ENCODE measurements at places on chromosomes 1 and 21. TPM values are rescaled to one million over a fixed set of nuclear protein-coding genes. Genes with fewer than 3 reads are reported as not detected.
A peak's percentile ranks its signal among the peaks of the same experiment; 100 is the strongest.

The KCNJ10 gene
- 0.11 TPM for total RNA-seq

DNA sequence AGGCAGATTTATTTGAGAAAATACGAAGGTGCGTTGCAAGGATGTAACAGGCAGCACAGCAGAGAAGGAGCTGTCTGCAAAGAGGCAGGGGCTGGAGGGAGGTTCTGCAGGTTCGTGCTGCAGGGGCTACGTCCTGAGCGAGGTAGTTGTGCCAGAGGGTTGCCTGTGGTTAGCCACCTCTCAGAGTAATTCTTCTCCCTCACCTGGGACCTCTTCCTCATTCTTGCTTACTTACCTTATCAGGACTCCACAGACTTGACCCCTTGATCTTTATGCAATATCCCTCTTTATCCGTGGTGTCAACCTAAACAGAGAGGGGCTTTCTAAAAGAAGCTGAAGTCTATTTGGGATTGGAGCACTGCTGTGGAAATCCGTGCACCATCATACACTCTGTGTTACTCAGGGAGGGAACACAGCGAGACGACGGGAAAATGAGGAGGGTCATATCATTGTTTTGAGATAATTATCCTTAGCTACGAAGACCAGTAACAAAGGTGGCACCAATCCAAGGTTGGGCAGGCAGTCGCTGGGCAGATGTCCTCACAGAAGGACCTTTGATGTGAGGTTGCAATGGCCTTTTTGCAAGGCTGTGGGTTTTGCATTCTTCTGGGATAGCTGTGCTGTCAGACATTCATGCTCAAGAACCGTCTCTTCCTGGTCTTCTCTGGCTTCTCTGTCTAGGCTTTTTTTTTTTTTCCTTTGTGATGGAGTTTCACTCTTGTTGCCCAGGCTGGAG, 82.8 kb downstream of the WDR4 start:
- H3K36me3 ChIP-seq: no peaks in the 10 kb centered on the region
- H3K27me3 ChIP-seq: no peaks in the 10 kb centered on the region
- DNase-seq: no peak
- H3K4me3 ChIP-seq: no peak overlapping the region
- H3K27ac ChIP-seq: no peak overlapping the region
- H3K4me1 ChIP-seq: peaks cover 5% of the 10 kb centered on the region

DNA sequence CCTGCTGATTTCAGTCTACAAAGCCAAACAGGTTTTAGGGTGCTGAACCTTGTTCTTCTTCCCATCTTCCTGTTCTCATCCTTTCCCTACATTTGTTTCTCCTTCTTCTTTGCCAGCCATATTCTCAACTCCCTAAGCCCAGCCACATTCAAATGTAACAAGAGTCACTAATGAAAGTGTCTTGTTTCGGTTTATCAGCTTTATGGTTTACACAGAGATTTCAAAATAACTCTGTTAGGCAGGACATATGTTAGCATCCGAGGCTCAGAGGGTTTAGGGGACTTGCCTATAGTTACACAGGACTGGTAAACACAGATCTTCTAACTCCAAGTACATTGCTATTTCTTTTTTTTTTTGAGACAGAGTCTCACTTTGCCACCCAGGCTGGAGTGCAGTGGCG, 61.3 kb downstream of the NDUFS5 start:
- no peaks in the 10 kb centered on the region for H3K27me3 ChIP-seq
- H3K27ac ChIP-seq: no peak overlapping the region
- H3K36me3 ChIP-seq: no peaks in the 10 kb centered on the region
- H3K4me3 ChIP-seq: no peak overlapping the region
- peaks cover 12% of the 10 kb centered on the region for H3K4me1 ChIP-seq

GRCh38 chr1:28913786-28914227, 562 bp upstream of the EPB41 start:
- no peaks in the 10 kb centered on the region for H3K36me3 ChIP-seq
- DNase-seq: no peak
- H3K4me1 ChIP-seq: peaks cover 11% of the 10 kb centered on the region
- H3K27me3 ChIP-seq: no peaks in the 10 kb centered on the region

DNA sequence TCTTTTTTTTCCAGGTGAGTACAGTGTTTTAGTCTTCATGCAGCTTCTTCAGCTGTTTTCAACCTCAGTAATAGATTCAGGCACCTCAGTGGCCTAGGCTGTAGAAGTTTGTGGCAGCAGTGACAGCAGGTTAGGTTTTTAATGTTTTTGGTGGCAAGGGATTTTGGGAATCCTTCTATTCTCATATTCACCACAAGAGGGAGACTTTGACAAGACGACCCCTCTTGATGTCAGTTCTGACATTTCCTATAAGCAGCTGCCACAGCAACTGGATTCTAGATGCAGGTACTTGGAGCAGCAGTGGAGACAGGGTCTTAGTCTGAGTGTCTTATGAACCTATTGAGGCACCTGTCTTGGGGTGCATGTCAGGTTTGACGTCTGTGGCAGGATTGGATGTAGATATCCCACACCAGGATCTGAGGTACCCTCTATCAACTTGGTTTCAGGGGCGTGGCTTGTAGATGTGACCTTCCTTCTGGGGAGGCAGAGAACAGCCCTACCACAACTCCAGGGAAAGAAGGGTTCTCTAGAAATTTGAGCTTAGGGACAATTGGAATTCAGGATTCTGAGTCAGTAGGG, 1104.2 kb upstream of the TMPRSS15 start:
- DNase-seq: no peak
- no peak overlapping the region for H3K27ac ChIP-seq
- no peaks in the 10 kb centered on the region for H3K27me3 ChIP-seq
- no peak overlapping the region for H3K4me3 ChIP-seq

- peaks cover 43% of the 10 kb centered on the region for H3K4me1 ChIP-seq
- no peaks in the 10 kb centered on the region for H3K36me3 ChIP-seq
- DNase-seq: peak; percentile 69
Observed at GRCh38 chr21:45299026-45299863, 11.6 kb upstream of the POFUT2 start.

The C1QB gene
- total RNA-seq: 1,763 TPM

GRCh38 chr21:30434033-30434631, 4.1 kb downstream of the KRTAP13-4 start:
- H3K36me3 ChIP-seq: no peaks in the 10 kb centered on the region
- no peak overlapping the region for H3K4me3 ChIP-seq
- no peak for DNase-seq
- H3K4me1 ChIP-seq: no peaks in the 10 kb centered on the region
- no peaks in the 10 kb centered on the region for H3K27me3 ChIP-seq

- H3K4me3 ChIP-seq: no peak overlapping the region
- H3K4me1 ChIP-seq: peaks cover 8% of the 10 kb centered on the region
- no peaks in the 10 kb centered on the region for H3K36me3 ChIP-seq
- no peak overlapping the region for H3K27ac ChIP-seq
Observed at GRCh38 chr1:16091296-16091695, 17.8 kb upstream of the FAM131C start.

DNA sequence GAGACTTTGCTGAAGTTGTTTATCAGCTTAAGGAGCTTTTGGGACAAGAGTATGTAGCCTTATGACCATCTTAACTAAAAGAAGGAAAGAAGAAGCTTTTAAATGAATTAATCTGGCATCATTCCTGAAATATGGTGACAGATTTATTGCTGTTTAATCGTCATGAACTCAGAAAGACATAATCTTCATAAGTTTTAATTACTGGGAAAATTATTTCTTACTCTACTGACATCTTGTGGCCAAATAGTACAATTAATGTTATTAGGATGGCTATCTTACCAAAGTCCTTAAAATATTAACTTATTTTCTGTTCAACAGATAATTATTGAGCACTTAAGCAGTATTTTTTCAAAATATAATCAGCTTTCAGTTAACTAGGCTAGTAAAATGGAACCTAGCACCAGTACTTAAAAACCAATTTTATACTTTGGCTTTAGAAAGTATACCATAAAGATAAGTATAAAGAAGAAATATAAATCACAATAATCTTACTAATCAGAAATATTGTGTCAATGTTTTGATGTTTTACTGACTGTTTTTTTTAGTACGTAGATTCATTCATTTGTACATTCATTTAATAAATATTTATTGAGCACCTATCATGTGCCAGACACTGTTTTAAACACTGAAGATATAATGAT, 34.7 kb upstream of the GPR25 start:
- no peak overlapping the region for H3K4me3 ChIP-seq
- no peak for DNase-seq
- no peaks in the 10 kb centered on the region for H3K27me3 ChIP-seq
- no peak overlapping the region for H3K27ac ChIP-seq
- H3K4me1 ChIP-seq: no peaks in the 10 kb centered on the region

- H3K4me3 ChIP-seq: no peak overlapping the region
- DNase-seq: no peak
- H3K36me3 ChIP-seq: no peaks in the 10 kb centered on the region
- no peaks in the 10 kb centered on the region for H3K4me1 ChIP-seq
- H3K27ac ChIP-seq: no peak overlapping the region
Observed at GRCh38 chr1:155871390-155871789, 12.0 kb downstream of the SYT11 start.

The RIPPLY3 gene
- 0.11 TPM for total RNA-seq

DNA sequence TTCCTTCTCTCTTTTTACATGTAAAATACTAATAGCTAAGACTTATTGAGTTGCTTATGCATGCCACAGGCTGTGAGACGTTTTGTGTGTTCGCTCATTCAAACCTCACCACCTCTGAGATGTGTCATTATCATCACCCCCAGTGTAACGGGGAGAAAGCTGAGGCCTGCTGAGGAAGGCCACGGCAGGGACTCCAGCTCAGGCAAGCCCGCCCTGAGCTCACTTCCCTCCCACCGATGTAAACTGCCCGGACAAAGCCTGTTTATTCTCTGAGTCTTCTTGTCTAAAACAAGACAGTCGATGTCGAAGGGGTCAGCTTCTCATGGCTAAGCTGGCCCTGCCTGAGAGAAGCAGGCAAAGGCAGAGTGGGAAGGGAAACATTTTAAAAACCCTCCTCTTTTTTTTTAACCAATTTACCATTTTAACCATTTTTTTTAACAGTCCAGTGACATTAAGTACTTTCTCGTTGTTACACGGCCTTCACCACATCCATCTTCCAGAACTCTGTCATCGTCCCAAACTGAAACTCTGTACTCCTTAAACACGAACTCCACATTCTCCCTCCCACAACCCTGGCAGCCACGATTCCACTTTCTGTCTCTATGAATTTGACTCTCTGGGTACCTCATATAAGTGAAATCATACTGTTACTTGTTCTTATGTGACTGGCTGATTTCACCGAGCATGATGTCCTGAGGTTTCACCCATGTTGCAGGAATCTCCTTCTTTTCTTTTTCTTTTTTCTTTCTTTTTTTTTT, 204.8 kb upstream of the GALNT2 start:
- no peaks in the 10 kb centered on the region for H3K36me3 ChIP-seq
- H3K4me3 ChIP-seq: no peak overlapping the region
- H3K27me3 ChIP-seq: no peaks in the 10 kb centered on the region
- H3K27ac ChIP-seq: no peak overlapping the region

The UBL4B gene
- not detected for total RNA-seq

DNA sequence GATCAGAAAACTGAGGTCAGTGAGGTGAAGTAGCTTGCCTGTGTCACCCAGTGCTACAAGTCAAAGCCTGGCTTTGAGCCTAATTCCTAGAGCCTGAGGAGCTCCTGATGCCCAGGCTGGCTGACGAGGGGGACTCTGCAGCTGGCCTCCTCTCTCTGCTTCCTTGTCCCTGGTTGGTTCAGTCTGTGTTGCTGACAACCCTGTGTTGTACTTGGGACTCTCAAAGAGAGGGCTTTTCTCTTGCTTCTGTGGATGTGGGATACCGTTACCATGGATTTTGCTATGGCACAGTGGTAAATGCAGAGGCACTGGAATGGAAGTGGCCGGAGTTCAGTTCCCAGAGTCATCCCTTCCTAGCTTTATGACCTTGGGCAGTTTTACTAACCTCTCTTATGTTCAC, 8.0 kb downstream of the VWA5B1 start:
- H3K4me3 ChIP-seq: no peak overlapping the region
- no peaks in the 10 kb centered on the region for H3K4me1 ChIP-seq
- no peak overlapping the region for H3K27ac ChIP-seq

DNA sequence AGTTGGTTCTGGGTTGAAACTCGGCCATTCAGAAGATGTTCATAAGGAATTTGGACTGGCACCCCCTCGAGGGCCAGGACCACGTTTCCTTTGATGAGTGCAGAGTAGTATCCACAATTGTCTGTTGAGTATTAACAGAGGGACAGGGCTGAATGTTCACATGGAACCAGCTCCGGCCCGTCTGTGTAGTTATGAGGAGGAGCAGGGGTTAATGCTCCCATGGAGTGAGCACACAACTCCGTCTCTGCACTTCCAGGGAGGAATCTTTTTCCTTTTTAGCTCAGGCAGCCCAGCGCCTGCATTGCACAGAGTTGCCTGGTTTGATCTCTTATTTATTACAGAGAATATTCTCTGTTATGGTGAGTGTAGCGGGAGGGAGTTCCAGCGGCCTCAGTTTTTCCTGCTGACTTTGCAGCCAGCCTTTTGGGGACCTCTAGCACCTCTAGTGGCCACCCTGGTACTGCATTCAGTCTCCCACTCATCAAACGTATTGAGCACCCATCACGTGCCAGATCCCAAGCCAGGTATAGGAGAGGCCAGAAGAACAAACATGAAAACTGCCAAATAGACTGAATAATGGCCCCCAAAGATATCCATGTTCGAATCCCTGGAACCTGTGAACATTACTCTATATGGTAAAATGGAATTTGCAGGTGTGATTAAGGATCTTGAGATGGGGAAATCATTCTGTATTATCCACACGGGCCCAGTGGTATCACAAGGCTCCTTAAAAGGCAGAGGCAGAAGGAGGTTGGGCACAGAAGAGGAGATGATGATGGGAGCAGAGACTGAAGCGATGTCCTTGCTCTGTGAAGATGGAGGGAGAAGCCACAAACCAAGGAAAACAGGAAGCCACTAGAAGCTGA, 167.7 kb upstream of the CSF3R start:
- no peak overlapping the region for H3K4me3 ChIP-seq
- H3K36me3 ChIP-seq: no peaks in the 10 kb centered on the region
- DNase-seq: no peak
- H3K4me1 ChIP-seq: no peaks in the 10 kb centered on the region
- no peaks in the 10 kb centered on the region for H3K27me3 ChIP-seq
- no peak overlapping the region for H3K27ac ChIP-seq

GRCh38 chr1:109529881-109530456, 9.7 kb upstream of the GPR61 start:
- DNase-seq: no peak
- H3K27me3 ChIP-seq: no peaks in the 10 kb centered on the region
- H3K36me3 ChIP-seq: no peaks in the 10 kb centered on the region
- peaks cover 13% of the 10 kb centered on the region for H3K4me1 ChIP-seq
- no peak overlapping the region for H3K27ac ChIP-seq

- H3K27me3 ChIP-seq: no peaks in the 10 kb centered on the region
- no peak for DNase-seq
- no peaks in the 10 kb centered on the region for H3K36me3 ChIP-seq
- no peak overlapping the region for H3K4me3 ChIP-seq
Observed at GRCh38 chr21:45818276-45818903, 163.2 kb upstream of the COL6A1 start.

GRCh38 chr1:117060441-117061317, 553 bp downstream of the TTF2 start:
- peak overlapping the region; percentile 84 for H3K27ac ChIP-seq
- peaks cover 10% of the 10 kb centered on the region for H3K4me1 ChIP-seq
- H3K27me3 ChIP-seq: no peaks in the 10 kb centered on the region

DNA sequence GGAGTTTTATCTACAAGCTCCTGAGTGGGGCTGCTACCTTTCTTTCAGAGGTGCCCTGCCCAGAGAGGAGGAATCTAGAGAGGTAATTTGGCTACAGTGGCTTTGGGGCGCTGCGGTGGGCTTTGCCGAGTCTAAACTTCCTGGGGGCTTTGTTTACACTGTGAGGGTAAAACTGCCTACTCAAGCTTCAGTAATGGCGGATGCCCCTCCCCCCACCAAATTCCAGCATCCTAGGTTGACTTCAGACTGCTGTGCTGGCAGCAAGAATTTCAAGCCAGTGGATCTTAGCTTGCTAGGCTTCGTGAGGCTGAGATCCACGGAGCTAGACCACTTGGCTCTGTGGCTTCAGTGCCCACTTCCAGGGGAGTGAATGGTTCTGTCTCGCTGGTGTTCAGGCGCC, 43.9 kb downstream of the SWT1 start:
- no peak overlapping the region for H3K27ac ChIP-seq
- no peaks in the 10 kb centered on the region for H3K4me1 ChIP-seq
- no peaks in the 10 kb centered on the region for H3K36me3 ChIP-seq
- no peaks in the 10 kb centered on the region for H3K27me3 ChIP-seq
- H3K4me3 ChIP-seq: no peak overlapping the region

Measured in upper lobe of left lung (tissue), 6 donors.